ENCODE measurements at places on chromosomes 1 and 21. TPM values are rescaled to one million over a fixed set of nuclear protein-coding genes. Genes with fewer than 3 reads are reported as not detected.

Gene LYST
- total RNA-seq = 44.4 TPM

Gene NDC1
- total RNA-seq = 5.6 TPM

Gene ARHGAP30
- 9.1 TPM for total RNA-seq

Gene LCE1F
- total RNA-seq = not detected

Gene VTCN1
- total RNA-seq = not detected

Gene C1orf167
- 2.3 TPM for total RNA-seq

Gene C8B
- not detected for total RNA-seq

Gene GPR37L1
- not detected for total RNA-seq

Gene GUCA2B
- total RNA-seq = not detected

Gene CRYAA
- not detected for total RNA-seq

Gene OR2M3
- total RNA-seq = not detected

Gene SPATA21
- not detected for total RNA-seq

Gene VWA5B1
- total RNA-seq = under 0.01 TPM

Gene AHCYL1
- 111 TPM for total RNA-seq

Gene SIPA1L2
- 59.0 TPM for total RNA-seq

Gene KRTAP19-2
- not detected for total RNA-seq

Gene CSF3R
- 6.6 TPM for total RNA-seq

Gene INPP5B
- 38.9 TPM for total RNA-seq

Gene TAF5L
- total RNA-seq = 18.7 TPM

Gene ESPN
- 0.33 TPM for total RNA-seq

Gene ODR4
- total RNA-seq = 14.9 TPM

Gene NGF
- 2.9 TPM for total RNA-seq

Gene TAL1
- total RNA-seq = 2.5 TPM

Gene PLEKHN1
- total RNA-seq = 0.19 TPM

Gene GBP5
- total RNA-seq = 0.71 TPM

Gene IFI44
- 12.5 TPM for total RNA-seq

Gene ZNF593OS
- total RNA-seq = not detected

Gene MPL
- total RNA-seq = 0.63 TPM

Gene FMO4
- total RNA-seq = 1.2 TPM

Gene LCE1C
- not detected for total RNA-seq

Gene KPRP
- not detected for total RNA-seq

Gene RCAN3
- 12.0 TPM for total RNA-seq

Gene SLC39A1
- 106 TPM for total RNA-seq

Gene ANKRD35
- 6.4 TPM for total RNA-seq

Gene FCRL2
- total RNA-seq = not detected

Gene FNDC5
- 17.0 TPM for total RNA-seq

Gene WNT3A
- total RNA-seq = not detected

Gene CD1E
- total RNA-seq = 0.99 TPM

Gene RAB25
- not detected for total RNA-seq

Gene DENND1B
- 7.0 TPM for total RNA-seq

Gene CFHR1
- total RNA-seq = not detected

Gene TMCO1
- 39.5 TPM for total RNA-seq

Gene FAM110D
- total RNA-seq = 14.8 TPM

Gene RGS16
- 2.5 TPM for total RNA-seq

Gene CRYBG2
- not detected for total RNA-seq

Gene FCER1A
- 8.3 TPM for total RNA-seq

Gene LORICRIN
- not detected for total RNA-seq

Gene DPT
- total RNA-seq = 190 TPM

Gene KCNJ9
- not detected for total RNA-seq

Measured in esophagus muscularis mucosa (tissue), 4 donors.